ENCODE measurements at places on chromosomes 1 and 21.

- DNase-seq, result peak; percentile 32
Measured at GRCh38 chr1:117607471-117607870, 1.6 kb downstream of the TENT5C start.

- DNase-seq, result no peak
Measured at GRCh38 chr1:43345120-43345519, 7.5 kb downstream of the MPL start.

- DNase-seq, result no peak
Measured at GRCh38 chr1:26349877-26350244, 4.1 kb downstream of the CRYBG2 start.

GRCh38 chr21:44628707-44629391 is 2.0 kb downstream of the KRTAP10-9 start:
- DNase-seq, result no peak

- DNase-seq, result no peak
Measured at GRCh38 chr1:85629532-85629920, 49.0 kb downstream of the CCN1 start.

DNA sequence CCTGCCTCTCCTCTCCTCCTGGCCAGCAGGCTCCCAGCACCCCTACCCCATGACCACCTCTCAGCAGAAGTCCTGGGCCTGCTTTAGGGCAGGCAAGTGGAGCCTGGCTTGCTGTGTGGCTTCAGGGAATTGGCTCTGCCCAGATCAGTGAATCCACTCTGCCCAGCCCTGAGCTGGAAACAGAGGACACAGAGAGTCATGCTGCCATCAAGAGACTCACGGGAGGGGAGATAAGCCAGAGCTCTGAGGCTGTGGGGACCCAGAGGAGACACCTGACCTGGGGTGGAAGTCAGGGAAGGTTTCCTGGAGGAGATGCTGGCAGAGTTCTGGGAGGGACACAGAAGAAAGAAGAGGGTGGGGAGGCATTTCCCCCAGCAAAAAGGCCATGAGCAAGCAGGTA is 54.2 kb downstream of the GLIS1 start:
- no peak for DNase-seq

DNA sequence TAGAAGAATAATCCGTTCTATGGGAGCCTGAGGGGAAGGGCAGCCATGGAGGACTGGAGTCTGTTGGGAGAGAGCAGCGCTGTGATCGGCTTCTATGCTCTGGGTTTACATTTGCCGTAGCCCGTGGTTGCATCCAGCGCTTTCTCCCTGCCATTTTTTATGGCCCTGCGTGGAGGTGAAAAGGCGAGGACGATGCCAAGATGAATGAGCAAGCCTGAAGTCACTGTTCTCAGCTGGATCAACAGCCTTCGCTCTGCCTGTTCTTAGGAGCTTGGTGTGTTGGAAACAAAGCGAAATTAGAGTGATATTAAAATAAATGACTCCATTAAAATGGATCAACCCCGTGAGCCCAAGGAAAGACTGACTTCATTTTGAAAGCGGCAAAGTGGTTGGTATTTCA is 120.2 kb downstream of the KCNJ6 start:
- DNase-seq, result no peak
